ENCODE measurements at places on chromosomes 3 and 15. TPM values are rescaled to one million over a fixed set of nuclear protein-coding genes. Genes with fewer than 3 reads are reported as not detected.

GRCh38 chr3:39383881-39384664 lies 903 bp downstream of the SLC25A38 start:
- DNase-seq = peak; percentile 97

DNA sequence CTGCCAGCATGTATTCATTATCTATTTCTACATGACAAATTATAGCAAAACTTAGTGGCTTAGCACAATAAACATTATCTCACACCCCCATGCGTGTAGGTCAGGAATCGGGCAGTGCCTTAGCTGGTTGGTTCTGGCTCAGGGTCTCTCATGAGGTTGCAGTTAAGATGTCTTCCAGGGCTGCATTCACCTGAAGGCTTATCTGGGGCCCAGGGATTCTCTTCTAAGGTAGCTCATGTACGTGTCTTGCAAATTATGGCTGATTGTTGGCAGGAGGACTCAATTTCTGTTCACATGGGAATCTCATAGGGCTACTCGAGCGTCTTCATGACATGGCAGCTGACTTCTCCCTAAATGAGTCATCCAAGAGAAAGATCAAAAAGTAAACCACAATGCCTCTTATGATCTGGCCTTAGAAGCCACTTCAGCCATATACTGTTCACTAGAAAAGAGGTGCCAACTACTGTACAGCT lies 42.9 kb upstream of the TSC22D2 start:
- no peak for DNase-seq

GRCh38 chr3:151008699-151009098 lies 36.2 kb upstream of the CLRN1 start:
- DNase-seq = no peak

DNA sequence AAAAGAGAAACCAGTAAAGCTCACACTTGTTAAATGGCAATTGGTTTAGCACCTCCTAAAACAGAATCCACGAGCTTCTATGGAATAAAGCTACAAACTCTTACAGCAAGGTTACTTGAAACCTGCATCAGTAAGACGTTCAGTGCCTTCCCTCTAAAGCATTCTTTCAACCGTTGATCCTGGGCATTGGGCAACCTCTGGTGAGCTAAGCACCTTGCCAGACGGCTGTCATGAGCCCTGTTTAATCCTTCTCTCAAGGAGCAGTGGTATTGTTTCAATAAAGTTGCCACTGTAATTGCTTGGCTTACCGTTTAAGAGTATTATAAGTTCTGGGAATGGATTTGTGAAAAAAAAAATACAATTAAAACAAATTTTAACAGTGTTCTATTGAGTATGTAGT lies 75.0 kb downstream of the COL8A1 start:
- no peak for DNase-seq

GRCh38 chr3:8455526-8456411 lies 45.9 kb upstream of the LMCD1 start:
- DNase-seq = no peak

GRCh38 chr3:20185331-20185678 lies 701 bp downstream of the SGO1 start:
- peak; percentile 35 for DNase-seq

DNA sequence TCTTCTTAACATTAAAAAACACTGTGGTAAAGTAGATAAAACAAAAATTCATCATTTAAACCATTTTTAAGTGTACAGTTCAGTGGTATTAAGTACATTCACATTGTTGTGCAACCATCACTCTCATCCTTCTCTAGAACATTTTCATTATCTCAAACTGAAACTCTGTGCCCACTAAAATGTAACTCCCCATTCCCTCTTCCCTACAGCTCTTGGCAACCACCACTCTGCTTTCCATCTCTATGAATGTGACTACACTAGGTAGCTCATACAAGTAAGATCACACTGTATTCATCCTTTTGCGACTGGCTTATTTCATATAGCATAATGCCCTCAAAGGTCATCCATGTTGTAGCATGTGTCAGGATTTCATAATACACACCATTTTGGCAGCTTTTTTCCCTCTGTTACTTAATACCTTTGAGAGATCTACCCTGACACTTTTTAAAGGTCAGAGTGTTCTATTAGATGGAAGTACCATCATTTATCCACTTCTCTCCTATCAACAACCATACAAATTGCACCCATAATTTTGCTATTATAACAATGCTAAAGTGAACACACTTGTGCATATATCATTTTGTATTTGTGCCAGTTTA lies 42.9 kb upstream of the FRMD4B start:
- no peak for DNase-seq

DNA sequence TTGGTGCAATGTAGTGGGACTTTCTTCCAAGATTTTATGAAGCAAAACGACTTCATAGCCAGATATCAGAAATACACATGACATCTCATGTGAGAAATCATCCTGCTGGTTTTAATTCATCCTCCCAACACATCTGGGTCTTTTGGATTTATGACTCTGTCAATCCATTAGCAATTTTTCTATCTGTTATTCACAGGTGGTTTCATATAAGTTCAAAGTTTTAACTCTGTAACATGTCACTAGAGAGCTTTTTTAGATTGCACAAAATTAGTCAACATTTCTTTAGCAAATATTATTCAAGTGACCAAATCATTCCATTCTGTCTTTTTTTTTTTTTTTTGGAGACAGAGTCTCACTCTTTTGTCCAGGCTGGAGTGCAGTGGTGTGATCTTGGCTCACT lies 30.4 kb downstream of the SQOR start:
- DNase-seq = no peak

DNA sequence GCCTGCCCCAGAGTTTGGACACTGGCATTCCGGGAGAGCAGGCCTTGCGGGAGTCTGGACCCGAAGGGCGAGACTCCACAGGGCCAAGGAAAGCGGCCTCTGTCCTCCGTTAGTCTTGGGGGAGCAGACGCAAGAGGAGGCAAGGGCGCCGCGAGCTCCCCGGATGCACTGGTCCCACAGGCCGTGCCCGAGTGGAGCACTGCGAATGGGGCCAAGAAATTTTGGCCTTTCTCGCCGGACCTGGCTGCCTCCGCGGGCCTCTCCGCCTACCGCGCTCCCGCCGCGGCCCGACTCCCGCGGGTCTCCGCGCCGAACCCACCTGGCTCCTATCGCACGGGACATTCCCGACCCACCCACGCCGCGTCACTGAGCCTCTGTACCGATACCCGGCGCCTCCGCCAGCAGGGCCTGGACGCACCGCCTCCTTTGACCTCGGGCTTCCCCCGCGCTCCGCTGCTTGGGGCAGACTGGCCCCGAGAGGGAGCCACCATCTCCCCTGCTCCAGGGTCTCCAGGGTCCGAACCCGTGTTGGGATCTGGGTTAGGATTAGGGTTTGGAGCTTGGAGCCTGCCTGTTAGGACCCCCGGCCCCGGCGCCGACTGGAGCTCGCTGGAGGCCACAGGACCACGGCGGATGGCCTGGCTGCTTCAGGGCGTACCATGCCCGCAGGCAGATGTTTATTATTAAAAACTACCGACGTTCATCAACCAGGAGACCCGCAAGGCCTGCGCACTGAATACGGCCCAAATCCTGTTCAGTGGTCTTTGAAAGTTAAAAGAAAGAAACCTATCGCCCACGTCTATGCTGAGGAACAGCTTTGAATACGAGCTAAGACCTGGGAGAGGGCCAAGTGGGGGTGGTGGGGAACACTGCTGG lies 11.7 kb downstream of the SHOX2 start:
- DNase-seq = peak; percentile 53

DNA sequence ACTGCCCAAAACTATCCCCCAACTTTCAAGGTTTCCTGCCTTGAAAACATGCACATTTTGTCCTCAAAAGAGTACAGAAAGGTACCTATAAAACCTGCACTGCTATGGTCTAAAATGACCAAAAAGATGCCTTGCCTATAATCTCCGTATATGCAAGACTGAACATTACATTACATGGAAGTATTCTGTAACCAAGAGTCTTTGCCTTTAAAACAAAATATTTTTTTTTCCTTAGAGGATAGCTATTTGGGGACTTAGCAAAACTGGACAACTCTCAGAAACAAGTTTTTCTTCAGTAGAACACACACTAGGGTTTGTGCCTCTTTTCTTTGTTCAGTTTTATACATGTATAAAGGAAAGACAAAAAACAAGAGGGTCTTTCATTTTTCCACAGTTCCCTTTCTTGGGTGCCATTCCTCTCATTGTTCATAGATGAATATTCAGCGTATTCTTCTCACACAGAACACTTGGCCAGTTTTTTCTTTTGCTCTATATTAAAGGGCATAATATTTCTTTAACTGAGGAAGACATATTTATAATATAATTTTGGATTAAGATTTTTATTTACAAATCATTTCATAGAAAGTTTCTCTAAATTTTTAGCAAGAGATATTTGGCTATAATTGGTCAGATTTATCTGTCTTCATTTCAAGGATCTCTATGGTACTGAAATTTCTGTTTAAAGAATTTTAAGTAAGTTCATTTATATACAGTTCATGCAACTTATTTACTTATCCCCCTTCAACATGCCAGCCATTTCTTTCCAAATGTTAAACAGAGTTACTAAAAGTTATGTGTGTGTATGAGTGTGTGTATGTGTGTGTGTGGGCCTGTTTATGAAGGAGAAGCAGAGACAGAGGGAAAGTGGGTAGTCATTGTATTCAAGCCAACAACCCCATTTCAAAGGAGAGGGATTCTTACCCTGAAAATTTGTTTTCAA lies 142.6 kb downstream of the ZBTB20 start:
- DNase-seq = no peak

- DNase-seq = no peak
Measured at GRCh38 chr3:42410370-42411131, at the start of gene LYZL4. Gene LYZL4, minus strand, starts transcription at chr3:42410610. Its CDS starts 3,359 bp downstream, at chr3:42407251.

GRCh38 chr3:150635526-150635925 lies 32.4 kb downstream of the SELENOT start:
- no peak for DNase-seq

GRCh38 chr3:13022348-13023234 lies 50.6 kb downstream of the IQSEC1 start:
- DNase-seq = no peak

GRCh38 chr3:192825216-192825615 lies 92.4 kb downstream of the MB21D2 start:
- DNase-seq = no peak

DNA sequence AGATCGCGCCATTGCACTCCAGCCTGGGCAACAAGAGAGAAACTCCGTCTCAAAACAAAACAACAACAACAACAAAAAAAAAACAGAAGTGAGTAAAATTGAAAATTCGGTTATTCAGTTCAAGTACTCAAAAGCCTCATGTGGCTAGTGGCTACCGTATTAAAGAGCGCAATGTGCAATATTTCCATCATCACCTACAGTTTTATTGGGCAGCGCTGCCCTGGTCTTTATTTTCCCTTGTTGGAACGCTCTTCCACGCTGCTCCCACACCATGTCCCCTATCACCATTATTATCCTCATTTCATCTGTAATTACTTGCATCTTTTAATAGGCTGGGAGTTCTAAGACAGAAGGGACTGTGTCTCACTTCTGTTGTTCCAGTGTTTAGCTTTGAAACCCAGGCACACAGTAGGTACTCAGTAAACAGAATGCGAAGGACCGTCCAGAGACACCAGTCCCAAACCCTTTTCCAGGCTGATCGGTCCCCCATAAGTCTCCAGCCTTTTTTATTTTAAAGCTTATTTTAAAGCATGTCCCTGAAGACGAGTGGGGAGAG lies 423 bp upstream of the HACD3 start:
- no peak for DNase-seq

DNA sequence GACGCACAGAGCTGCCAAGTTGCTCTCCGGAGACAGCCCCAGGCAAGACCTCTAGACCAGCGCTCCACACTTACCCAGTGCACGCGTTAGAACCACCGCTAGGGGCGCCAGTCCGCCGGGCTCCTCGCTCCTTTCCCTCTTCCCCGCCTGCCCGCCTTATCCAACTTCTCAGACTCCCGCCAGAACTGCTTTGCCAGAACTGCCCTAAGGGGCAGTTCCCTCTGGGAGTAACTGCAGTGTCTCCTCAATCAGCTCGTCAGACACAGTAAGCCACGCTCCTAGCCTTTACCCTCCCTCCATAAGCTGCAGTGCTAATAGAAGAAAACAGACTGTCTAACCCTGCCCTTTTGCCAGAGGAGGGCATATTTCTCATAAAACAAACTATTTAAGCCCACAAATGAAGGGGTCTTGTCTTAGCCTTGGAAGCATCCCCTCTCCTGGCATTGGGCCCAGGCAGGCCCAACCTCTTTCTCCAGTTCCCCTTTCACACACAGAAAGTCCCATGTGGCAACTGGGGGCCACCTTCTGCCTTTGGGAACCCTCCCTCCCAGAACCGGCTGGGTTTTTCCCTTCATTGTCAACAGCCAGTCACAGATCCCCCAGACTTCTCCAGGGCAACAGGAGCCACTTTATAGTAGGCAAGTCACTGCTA lies 3.7 kb downstream of the BMF start:
- DNase-seq = peak; percentile 91

- DNase-seq = no peak
Measured at GRCh38 chr3:40828741-40829415, 304.1 kb downstream of the ZNF621 start.

DNA sequence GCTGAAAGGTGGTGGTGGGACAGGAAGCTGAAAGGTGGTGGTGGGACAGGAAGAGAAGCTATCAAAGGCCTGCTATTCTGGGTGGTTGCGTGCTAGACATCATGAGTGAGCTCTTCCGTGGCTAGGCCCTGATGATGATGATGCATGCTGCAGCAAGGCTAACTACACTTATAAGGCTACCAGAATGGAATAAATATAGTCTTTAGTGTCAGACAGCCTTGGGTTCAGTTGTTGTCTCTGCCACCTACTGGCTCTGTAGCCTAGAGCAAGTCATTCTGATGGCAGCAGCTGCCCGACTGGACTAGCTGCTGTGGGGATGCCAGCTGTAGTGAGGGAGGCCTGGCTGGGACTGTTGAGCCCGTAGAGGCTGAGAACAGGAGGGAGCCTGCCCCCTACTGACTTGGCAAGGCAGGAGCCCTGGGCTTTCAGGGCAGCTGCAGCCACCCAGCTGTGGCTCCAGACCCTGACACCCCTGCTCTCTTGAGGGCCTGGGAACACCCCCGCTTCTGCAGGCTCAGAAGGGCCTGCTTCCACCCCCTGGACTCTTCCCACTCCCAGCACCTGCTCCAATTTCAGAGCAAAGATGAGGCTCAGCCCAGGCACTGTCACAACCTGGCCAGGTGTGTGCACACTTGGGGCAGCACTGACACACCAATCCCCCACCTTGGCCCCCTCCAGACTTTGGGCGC lies 21.4 kb upstream of the ZBED2 start:
- no peak for DNase-seq

DNA sequence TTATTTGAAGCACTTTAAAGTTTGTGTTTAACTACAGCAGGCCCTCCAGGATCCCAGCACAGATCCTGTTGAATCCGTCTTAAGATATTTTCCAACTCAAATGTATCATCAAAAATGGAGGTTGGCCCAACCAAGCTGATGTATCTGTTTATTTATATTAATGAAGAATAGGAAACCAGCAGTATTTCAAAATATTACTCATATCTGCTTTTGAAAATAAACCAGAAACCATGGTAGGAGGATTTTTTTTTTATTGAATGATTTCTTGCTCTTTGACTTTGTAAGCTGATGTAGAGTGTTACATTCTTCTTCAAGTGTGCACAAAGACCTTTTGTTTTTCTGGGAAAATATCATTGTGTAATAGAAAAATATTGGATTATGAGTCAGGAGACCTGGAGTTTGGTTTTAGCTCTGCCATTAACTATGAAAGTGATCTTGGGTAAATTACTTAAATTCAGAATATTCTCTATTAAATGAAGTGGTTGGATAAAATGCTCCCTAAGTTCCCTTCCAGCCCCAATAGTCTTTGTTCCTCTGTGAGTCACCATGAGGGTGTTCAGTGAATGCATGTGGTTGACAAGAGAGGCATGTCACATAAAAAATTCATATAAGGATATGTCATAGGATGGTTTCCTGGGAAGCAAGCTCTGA lies 221.3 kb upstream of the GAP43 start:
- DNase-seq = no peak

Gene SOX14
- total RNA-seq = not detected

Gene CTXND1
- 3.1 TPM for total RNA-seq

Gene CCRL2
- 9.0 TPM for total RNA-seq

Gene CNTN3
- total RNA-seq = 0.84 TPM

Gene CLDN18
- total RNA-seq = not detected

Data from liver (tissue), 10 donors.